NCI-H526 (cell line): ENCODE measurements at places on chromosomes 5 and 9.
A peak's percentile ranks its signal among the peaks of the same experiment; 100 is the strongest.

DNA sequence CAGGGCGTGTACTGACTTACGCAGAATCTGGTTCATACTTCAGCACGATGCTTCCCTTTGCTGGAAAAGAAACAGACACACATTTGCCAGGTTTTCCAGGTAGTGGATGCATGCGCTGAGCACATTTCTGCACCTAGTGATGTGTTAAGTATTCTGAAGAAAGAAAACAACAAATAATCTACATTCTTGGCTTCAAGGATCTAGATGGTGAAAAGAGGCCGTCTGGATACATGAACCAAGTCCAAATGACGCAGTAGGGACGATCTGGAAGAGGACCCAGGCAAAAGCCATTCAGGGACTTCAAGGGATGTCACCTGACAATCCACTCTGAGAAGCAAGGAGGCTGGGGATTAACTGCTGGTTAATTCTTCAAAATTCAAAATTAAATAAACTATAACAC, 30.4 kb downstream of the NSUN2 start:
- no peak for DNase-seq

DNA sequence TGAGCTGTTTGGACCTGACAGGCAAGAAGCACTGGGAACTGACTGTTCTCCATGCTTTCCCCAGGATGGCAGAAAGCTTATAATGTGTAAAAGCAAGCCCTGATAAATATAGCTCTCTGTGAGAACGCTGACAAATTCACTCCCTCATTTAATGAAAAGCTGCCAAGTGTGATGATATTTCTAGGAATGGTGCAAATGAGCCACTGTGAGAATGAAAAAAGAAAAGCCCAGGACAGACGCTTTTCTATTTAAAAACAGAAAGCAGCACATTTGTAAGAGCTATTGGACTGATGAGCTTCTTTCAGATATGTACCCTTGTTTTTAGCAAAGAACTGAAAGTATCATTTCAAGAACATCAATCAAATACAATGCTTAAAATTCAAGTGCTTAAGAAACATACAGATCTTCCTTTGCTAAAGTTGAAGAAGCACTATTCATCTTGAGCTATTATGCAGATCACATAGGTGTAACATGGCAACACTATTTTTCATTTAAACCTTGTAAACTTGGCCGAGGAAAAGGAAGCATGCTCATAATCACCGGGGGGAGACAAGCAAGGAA, 842.6 kb upstream of the ACO1 start:
- DNase-seq: no peak

- no peak for DNase-seq
Measured at GRCh38 chr9:132042324-132042723, 37.3 kb downstream of the MED27 start.

- no peak for DNase-seq
Measured at GRCh38 chr9:132645306-132645705, 24.5 kb downstream of the DDX31 start.

GRCh38 chr9:80885894-80886293, 803.5 kb downstream of the TLE1 start:
- peak; percentile 28 for DNase-seq

GRCh38 chr9:86488794-86489193, 134.6 kb upstream of the TUT7 start:
- no peak for DNase-seq

GRCh38 chr5:113344973-113345940, 89.5 kb downstream of the TSSK1B start:
- no peak for DNase-seq

DNA sequence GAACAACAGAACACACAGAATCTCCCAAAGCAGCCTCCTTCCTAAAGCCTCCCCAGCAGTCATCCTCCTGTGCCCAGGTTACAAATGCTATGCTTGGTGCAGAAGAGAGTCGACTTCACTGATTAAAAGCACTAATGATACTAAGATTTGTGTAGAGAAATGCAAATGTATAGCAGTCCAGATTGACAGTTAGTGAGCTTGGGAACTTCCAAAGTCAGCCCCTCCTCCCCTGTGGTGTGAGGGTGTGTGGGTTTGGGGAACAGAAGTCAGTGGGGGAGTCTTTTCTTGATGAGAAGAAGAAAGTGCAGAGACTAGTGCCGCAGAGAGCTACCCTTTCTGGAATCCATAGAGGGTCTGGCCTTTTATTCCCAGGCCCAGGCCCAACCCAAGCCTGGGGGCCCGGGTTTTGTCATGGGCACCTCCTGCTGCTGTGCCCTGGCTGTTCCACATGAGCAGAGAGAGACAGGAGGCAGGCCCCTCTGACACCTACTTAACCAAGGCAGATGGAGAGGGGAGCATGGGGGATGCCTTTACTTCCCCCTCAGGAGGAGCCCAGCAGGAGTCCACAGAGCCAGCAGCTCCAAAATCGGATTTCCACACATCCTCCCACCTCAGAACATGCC, 173.3 kb downstream of the DENND1A start:
- no peak for DNase-seq

GRCh38 chr5:108016101-108016500, 345.4 kb upstream of the EFNA5 start:
- DNase-seq: no peak

DNA sequence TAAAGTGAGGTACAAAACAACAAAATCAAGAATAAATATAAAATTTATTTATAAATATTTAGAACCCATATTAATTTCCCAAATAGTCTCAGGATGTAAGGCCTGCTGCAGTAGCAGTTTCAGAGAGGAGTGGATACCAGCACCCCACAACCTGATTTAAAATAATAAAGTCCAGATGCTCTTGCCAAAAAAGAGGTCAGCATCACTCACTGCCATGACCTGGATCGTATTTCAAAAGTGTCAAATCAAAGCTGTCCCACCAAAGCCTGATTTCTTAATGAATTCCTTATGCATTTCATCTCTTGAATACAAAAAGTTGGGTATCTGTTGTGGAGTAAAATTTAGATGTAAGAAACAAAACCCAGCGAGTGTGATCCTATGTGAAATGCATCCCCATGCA, 58.0 kb upstream of the ROR2 start:
- no peak for DNase-seq

- no peak for DNase-seq
Measured at GRCh38 chr5:55816342-55816741, 34.8 kb upstream of the IL31RA start.

GRCh38 chr9:109934136-109934856, 154.3 kb downstream of the PALM2AKAP2 start:
- DNase-seq: no peak

GRCh38 chr5:1294206-1294834, 548 bp downstream of the TERT start:
- peak; percentile 51 for DNase-seq

DNA sequence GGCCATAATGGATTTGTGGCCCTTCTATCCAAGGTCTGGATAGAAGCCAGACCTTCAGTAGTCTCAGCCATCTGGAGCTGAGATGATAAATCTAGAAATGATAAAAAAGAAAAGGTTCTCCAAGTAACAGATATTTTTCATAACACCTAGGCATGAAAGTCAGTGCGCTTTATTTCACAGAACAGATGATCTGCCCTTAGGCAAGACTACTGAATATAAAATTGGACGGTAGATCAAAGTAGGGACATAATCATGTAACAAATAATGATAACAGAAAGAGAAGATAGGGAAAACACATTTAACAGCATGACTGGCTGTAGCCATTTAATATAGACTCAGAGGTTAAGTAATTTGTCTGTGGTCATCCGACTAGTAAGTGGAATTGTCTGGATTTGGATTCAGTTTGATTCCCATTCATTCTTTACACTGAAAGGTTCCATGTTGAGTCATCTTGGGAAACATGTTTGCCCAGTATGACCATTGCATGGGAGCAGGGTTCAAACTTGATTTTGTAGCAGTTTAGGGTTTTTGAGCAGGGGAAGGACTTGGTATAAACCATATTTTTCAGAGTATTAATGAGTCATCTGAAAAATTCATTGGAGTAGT, 4.1 kb upstream of the CAVIN4 start:
- DNase-seq: no peak

- no peak for DNase-seq
Measured at GRCh38 chr5:170573660-170574059, 69.8 kb downstream of the KCNIP1 start.

- no peak for DNase-seq
Measured at GRCh38 chr9:92406477-92406876, 2.1 kb upstream of the OGN start.

- no peak for DNase-seq
Measured at GRCh38 chr5:106321242-106321641, 1349.5 kb downstream of the EFNA5 start.

- no peak for DNase-seq
Measured at GRCh38 chr5:154543380-154543779, 65.4 kb upstream of the HAND1 start.

- no peak for DNase-seq
Measured at GRCh38 chr9:38073882-38074281, 4.9 kb upstream of the SHB start.

DNA sequence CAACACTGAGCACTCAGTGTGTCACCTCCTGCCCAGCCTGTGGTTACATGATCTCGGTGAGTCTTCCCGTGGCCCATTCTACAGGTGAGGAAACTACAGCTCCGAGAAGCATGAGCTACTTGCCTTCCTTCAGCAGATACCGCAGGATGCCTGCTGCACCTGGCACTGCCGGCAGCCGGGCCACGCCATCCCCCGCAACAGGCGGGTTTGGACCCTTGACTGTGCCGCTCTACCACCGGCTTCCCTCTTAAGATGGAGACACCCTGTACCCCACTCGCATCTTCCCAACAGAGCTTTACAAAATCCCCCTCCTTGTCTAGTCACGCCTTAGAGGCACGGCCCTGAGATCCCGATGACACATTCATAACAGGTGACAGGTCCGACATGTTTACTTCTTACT, 74.9 kb upstream of the OTULINL start:
- no peak for DNase-seq

DNA sequence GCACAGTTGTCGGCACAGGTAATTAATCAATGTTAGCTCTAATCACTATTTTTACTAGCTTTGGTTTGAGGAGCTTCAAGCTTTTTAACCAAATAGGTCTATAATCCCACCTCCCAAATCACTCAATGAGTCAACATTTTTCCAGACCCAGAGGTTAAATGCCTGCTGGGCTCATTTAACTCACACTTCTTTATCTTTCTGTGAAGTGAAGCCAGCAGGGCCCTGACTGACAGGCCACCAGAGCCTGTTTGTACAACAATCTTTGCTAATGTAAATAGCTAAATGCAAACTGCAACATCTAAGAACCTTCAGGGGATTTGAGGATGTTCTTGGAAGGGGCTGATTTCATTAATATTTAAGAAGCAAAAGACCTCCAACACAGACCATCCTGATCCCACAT, 98.4 kb upstream of the NREP start:
- no peak for DNase-seq

DNA sequence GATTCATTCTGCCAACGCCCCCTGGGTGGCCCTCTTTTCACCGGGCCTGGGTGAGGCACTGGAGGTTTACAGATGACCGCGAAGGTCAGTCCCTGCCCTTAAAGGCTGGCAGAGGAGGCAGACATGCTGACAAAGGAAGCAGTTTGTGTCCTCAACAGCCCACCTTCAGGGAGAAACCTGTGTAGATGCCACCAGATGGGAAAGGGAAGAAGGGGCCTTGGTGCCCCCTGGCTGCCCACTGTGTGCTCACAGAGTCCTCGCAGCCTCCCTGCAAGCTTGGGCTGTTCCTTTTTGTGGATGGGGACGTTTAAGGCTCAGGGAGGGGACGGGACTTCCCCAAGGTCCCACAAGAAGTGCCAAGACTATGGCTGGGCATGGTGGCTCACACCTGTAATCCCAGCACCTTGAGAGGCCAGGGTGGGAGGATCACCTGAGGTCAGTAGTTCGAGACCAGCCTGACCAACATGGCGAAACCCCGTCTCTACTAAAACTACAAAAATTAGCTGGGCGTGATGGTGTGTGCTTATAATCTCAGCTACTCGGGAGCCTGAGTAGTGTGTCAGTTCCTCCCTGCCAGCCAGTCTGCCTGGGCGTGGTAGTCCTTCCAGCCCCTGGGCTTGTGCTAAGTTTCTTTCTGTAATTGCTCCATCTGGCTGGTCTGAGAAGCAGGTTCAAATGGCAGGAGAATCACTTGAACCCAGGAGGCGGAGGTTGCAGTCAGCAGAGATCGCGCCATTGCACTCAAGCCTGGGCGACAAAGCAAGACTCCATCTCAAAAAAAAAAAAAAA, 36.2 kb downstream of the NEK6 start:
- no peak for DNase-seq

GRCh38 chr5:144581044-144581443, 410.4 kb downstream of the KCTD16 start:
- DNase-seq: no peak

DNA sequence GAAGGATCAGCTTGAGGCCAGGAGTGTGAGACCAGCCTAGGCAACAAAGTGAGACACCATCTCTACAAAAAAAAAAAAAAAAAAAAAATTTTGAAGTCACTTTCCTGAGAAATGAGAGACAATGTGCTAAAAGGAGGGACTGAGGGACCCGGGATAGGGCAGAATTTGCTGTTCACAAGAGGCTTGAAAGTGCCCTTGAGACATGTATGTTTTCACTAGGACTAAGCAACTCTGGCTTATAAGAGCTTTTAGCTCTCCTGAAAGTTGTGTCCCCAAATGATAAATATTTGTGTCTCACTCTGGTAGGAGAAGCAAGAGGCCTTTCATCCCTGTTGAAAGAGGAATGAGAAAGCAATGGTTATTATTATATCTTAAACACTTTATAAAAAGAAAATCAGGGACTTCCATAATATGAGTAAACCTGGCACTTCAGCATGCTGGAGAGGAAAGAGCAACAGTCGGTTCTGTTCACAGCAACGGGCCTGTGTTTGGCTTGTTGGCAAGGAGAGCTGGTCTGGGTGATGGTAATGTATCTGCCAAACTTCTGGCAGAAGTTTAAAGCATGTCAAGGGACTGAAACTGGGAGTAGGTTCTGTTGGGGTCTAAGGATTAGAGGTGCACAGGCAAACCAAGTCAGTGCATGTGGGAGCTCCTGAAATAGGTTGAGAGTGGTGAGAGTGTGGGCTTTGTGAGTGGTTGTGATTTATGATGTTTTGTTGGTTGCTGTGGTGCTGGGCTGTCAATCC, 32.2 kb downstream of the ENTREP1 start:
- no peak for DNase-seq
